ENCODE measurements at places on chromosomes 16 and 17.

GRCh38 chr17:1372618-1373017 lies 27.4 kb downstream of the YWHAE start:
- DNase-seq = no peak

GRCh38 chr16:58264961-58265479 lies 29.8 kb downstream of the PRSS54 start:
- no peak for DNase-seq

DNA sequence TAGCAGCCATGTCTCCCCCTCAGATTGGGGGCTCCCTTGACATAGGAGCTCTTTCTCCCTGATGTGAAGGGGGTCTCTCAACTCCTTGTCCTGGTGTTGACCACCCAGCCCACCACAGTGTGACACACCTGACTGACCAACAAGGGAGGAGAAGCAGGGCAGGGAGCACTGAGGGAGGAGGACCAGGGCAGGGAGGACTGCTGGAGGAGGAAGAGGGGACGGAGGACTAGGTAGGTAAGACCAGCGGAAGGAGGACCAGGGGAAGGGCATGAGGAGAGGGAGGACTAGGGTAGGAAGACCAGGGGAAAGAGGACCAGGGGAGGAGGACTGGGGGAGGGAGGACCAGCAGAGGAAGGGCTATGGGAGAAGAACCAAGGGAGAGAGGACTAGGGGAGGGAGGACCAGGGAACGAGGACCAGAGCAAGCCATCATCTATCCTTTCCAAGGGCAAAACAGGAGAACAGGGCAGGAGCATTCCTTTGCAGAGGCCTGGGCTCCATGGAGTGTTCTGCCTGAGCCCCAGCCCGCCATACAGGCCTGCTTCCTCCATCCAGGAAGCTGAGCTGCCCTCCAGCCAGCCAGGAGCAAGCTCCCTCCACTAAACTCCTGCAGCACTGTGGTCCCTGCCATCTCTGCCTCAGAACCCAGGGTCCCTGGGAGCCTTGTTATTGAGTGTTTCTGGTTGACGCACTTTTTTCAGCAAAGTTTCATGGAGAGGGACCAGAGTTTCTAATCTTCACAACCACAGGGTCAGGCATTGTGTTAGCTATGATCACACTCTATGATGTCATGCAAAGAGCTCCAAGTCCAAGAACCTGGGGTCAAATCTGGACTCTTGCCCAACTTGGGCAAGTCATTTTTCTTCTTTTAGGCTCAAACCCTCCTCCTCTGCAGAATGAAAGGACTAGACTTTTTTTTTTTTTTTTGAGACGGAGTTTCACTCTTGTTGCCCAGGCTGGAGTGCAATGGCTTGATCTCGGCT lies 15.4 kb upstream of the KRT17 start:
- no peak for DNase-seq

DNA sequence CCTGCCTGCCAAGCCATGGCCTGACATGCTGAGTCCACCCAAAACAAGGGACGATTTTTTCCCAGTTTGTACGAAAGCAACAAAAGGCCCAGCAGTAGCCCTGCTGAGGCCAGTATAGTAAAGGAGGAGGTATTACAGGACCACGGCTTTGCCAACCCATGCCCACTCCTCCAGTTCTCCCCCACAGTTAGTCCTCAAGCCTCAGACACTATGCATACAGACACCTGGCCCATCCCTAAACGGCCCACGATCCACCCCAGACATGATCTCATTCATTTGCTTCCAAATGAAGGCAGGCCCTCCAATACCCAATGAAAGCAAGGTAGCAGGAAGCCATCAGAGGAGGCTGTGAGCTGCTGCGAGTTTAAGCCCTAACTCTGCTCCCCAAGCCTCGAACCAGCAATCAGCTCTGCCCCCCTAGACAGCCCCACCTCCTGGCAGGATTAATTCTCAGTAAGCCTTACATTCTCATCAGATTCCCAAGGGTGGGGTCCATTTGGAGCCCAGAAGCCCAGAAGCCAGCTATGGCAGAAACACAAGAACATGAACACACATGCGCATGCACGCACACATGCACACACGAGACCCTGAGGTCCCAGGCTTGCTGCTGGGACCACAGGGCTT lies 4.9 kb downstream of the HDAC5 start:
- DNase-seq = no peak

DNA sequence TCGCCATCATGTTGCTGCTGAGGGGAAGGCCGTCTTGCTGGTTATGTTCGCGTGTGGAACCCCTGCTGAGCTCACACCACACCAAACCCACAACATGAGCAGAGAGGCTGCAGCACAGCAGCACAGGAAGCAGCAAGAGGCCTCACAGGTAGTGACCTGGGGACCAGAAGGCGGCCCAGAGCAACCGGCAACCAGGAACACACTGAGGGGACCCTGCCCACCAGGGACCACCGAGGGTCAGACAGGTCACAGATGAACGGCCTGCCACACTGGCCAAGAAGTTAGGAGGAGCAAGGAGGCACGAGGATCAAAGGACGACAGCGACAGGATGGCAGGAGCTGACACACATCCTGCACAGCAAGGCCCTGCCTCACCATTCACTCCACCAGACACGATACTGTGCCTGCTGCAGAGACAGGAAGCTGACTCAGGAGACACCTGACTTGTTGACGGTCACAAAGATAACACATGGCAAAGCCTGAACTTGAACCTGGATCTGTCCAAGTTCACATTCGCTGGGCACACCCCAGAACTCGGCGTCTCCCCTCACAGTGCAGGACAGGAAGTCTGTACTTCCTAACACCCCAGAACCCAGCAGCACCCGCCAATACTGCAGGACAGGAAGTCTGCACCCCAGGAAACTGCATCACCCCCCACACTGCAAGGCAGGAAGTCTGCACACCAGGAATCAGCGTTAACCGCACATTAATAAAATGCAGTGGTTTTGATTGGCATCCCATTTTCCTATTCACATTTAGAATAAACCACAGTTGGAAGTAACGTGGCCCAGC lies 98.5 kb downstream of the ZNF778 start:
- no peak for DNase-seq

DNA sequence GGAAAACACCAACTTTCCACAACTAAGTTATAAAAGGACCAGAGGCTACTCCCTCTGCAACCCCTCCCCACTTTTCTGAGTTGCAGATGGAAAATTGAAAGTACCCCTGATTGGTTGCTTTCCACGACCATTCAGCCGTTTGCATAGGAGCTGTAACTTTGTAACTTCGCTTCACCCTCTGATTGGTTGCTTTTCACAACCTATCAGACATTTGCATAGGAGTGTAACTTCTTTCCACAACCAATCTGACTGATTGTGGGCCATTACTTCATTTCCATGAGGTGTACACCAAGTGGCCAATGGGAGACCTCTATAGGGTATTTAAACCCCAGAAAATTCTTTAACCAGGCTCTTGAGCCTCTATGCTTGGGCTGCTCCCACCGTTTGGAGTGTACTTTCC lies 644.1 kb downstream of the WWOX start:
- DNase-seq = no peak

GRCh38 chr17:3475251-3475685 lies 529 bp upstream of the ASPA start:
- no peak for DNase-seq

DNA sequence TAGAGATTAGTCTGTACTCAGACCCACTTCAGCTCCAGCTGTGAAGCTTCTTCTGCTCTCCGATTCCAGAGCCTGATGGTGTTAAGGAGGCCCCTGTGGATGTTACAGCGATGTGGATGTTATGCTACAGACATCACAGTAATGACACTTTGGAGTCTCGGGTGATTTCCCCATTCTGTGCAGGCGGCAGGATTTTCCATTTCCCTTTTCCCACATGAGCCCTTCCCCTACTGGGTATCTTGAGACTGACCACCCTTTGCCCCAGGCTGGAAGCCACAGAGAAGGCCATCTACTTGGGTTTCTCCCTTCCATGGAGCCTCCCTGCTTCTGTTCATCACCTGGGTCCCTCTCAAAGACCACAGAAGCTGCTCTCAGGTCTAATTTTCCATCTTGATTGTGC lies 78.3 kb downstream of the KCNJ12 start:
- DNase-seq = no peak

DNA sequence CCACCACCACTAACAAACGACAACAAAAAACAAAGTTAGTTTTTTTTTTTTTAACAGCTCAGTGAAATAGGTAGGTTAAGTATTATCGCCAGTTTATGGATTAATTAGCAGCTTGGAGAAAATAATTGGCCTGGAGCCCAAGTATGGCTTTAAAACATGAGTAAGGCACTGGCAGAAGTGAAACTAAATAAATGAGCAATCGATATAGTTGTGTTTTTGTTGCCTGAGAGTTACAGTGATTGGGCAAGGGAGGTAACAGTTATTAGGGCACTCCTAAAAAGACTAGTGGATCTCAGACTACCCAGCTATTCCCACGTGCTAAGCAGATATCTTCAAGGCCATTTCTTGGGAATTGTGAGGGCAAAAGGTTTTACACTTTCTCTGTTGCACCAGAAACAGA lies 2.4 kb downstream of the MLKL start:
- no peak for DNase-seq

GRCh38 chr17:1391577-1391976 lies 8.4 kb downstream of the YWHAE start:
- no peak for DNase-seq

- no peak for DNase-seq
These were observed 1.7 kb downstream of the COPS3 start for GRCh38 chr17:17279316-17279715.

GRCh38 chr17:17061516-17061915 lies 19.3 kb downstream of the MPRIP start:
- no peak for DNase-seq

DNA sequence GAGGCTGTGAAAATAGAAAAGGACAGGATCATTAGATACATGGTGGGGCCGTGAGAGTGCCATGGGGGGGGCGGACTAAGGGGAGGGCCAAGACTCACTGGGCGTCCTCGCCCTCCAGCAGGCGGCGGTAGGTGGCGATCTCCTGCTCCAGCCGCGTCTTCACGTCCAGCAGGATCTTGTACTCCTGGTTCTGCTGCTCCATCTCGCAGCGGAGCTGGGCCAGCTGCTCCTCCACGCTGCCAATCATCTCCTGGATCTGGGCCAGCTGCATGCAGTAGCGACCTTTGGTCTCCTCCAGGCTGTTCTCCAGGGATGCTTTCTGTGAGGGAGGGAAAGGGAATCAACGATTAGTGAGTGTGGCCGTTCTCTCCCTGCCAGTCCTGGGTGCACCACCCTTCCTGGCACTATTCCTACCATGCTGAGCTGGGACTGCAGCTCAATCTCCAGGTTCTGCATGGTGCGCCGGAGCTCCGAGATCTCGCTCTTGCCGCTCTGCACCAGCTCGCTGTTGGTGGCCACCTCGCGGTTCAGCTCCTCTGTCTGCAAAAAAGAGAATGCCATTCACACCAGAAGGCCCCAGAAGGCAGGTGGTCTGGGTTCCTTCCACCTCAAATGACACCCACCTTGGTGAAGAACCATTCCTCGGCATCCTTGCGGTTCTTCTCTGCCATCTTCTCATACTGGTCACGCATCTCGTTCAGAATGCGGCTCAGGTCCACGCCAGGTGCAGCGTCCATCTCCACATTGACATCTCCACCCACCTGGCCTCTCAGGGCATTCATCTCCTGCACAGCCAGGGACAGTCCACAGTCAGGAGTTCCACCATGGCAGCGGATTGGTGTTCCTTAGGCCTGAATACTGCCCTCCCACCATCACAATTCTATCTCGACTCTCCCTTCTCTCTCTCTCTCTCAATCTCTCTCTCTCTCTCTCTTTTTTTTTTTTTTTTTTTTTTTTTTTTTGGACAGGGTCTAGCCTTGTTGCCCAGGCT lies 3.3 kb downstream of the KRT14 start:
- no peak for DNase-seq

DNA sequence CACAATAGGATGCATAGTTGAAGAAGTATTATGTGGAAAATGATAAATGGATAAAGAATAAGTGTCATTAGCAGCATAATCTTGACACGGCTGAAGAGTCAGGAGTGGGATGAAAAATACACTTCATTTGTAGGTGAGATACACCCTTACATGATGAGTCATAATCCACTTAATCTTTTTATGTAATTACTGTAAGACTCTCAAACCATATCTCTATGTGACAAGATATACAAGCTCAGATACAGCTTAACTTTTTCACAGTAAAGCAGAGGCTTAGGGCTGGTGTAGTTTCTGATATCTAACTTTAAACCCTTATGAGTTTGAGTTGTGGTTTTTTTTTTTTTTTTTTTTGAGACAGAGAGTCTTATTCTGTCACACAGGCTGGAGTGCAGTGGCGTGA lies 101.2 kb downstream of the FTO start:
- no peak for DNase-seq

DNA sequence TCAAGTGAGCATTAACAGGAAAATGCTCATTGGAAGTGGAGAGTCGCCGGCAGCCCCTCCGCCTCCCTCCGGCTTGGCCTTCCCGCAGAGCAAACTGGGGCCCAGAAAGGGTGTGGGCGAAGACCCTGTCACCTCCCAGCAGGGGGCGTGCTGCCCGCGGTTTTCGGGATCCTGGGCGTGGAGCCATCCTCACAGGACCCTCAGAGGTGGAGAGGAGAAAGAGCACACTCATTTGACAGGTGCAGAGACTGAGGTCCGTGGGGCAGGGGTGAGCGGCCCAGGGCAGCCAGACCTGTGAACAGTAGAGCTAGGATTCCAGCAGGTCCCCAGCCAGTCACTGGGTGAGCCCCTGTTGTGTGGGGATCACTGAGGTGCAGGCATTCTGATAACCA lies 1002.9 kb downstream of the KCNJ18 start:
- DNase-seq = no peak

DNA sequence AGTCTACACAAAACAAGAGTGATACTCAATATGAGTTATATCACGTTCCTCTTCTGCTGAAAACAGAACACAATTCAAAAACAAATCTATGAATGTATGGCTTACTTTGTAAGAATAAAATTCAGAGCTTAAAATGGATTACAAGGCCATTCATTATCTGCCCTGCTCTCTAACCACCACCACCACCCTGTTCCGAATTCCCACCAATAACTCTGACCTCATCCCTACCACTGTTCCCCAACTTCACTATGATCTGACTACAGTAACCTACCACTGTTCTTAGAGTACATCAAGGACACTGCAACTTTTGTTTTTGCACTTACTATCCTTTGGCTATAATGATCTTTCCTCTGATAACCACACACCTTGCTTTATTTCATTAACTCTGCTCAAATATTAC lies 21.3 kb downstream of the FBXL20 start:
- no peak for DNase-seq

- DNase-seq = no peak
These were observed 22.7 kb downstream of the USP22 start for GRCh38 chr17:21019976-21020586.

DNA sequence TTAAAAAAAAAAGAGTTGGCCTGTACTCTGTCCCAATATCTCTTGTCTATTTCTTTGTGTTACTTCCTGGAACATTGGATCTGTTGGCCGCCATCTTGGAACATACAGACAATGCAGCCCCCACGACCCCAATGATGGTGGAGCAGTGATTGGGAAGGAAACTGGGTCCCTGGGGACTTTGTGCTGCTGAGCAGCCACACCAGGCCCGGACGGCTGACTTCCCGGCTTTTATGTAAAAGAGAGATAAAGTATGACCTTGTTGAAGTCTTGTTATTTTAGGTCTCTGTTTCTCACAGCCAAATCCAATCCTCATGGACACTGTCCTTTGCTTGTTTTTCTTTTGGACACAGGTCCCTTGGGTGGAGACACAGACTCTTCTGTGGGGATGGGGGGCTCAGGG lies 204.5 kb downstream of the SALL1 start:
- no peak for DNase-seq

- no peak for DNase-seq
These were observed 10.0 kb downstream of the BCAR1 start for GRCh38 chr16:75241412-75241811.

All from iPS DF 19.7 (cell line).